ENCODE measurements at places on chromosomes 13 and 19. TPM values are rescaled to one million over a fixed set of nuclear protein-coding genes. Genes with fewer than 3 reads are reported as not detected.

GRWD1 gene
- total RNA-seq, result 25.5 TPM

SELENOV gene
- not detected for total RNA-seq

- DNase-seq, result no peak
- H3K27me3 ChIP-seq, result no peaks in the 10 kb centered on the region
- no peak overlapping the region for H3K4me3 ChIP-seq
- no peaks in the 10 kb centered on the region for H3K4me1 ChIP-seq
- peak overlapping the region; percentile 35 for H3K27ac ChIP-seq
- no peaks in the 10 kb centered on the region for H3K36me3 ChIP-seq
Observed at GRCh38 chr13:44719857-44720671, 143.9 kb upstream of the TSC22D1 start.

- no peak overlapping the region for H3K4me3 ChIP-seq
- no peak for DNase-seq
- no peak overlapping the region for H3K27ac ChIP-seq
- no peaks in the 10 kb centered on the region for H3K27me3 ChIP-seq
- H3K36me3 ChIP-seq, result no peaks in the 10 kb centered on the region
Observed at GRCh38 chr19:16594681-16595091, 22.5 kb upstream of the SLC35E1 start.

Measured in sigmoid colon (tissue), 7 donors.